Upper lobe of left lung (tissue), 6 donors: ENCODE measurements at places on chromosomes 7 and 10. TPM values are rescaled to one million over a fixed set of nuclear protein-coding genes. Genes with fewer than 3 reads are reported as not detected.

GRCh38 chr10:93991114-93991513 is 2.6 kb upstream of the PLCE1 start:
- H3K27ac ChIP-seq, result no peak overlapping the region
- no peak for DNase-seq
- peaks cover 18% of the 10 kb centered on the region for H3K4me1 ChIP-seq
- H3K36me3 ChIP-seq, result no peaks in the 10 kb centered on the region
- H3K4me3 ChIP-seq, result no peak overlapping the region

Gene COL28A1
- 4.3 TPM for total RNA-seq

DNA sequence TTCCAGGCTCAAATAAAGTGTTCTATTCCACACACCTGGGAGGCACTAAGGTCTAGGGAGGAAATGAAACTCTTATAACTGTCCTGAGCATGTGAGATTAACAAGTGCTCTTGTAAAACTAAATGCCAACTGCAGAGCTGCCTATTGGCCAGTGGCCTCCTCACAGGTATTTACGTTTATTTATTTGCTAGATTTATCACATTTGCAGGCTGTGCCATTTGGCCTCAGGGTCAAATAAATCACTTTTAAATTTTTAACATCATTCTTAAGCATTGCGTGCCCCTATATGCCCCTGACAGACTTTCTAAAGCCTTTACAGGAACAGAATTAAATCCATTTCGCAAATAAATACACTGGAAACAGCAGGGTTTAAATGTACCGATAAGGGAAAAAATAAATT is 381.8 kb upstream of the NFE2L3 start:
- no peak overlapping the region for H3K4me3 ChIP-seq
- no peaks in the 10 kb centered on the region for H3K27me3 ChIP-seq
- no peaks in the 10 kb centered on the region for H3K4me1 ChIP-seq
- H3K36me3 ChIP-seq, result no peaks in the 10 kb centered on the region
- no peak for DNase-seq

DNA sequence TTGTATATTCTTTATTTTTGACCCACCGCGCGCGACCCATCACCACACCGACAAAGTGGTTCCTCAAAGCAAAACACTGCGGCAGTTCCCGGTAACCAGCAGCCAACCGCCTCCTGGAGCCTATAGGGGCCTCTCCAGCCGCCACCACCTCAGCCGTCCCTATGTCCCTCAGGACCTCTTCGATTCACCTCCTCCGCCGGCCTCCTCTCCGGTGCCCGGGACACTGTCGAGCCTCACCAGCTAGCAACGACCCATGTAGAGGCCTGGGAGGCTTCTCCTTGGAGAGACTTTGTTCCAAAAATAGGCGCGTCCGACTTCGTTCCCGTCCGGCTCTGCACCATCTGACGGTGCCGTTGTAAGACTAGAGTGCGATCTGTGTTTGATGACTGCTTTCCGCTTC is 158.8 kb downstream of the HGF start:
- no peak for DNase-seq
- no peaks in the 10 kb centered on the region for H3K27me3 ChIP-seq
- H3K4me3 ChIP-seq, result no peak overlapping the region
- no peak overlapping the region for H3K27ac ChIP-seq

DNA sequence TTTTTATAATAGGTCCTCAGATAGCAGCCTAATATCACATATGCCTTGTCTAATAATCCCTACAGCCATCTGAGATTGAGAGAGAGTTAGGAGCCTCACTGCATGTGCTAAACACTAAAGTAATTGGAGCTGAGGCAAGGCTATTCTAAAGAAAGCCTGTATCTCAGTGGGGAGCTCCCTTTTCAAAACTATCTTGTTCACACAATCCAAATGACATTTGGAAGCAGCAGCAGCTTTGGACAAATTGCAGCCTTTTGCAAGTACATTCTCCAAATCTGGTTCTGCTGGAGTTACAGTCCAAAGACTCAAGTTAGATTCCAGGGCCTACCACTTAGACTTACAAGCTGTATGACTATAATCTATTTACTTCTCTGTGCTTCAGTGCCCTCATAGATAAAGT is 104.5 kb downstream of the MACC1 start:
- H3K4me1 ChIP-seq, result no peaks in the 10 kb centered on the region
- H3K27me3 ChIP-seq, result no peaks in the 10 kb centered on the region
- H3K4me3 ChIP-seq, result no peak overlapping the region
- no peaks in the 10 kb centered on the region for H3K36me3 ChIP-seq
- H3K27ac ChIP-seq, result no peak overlapping the region

DNA sequence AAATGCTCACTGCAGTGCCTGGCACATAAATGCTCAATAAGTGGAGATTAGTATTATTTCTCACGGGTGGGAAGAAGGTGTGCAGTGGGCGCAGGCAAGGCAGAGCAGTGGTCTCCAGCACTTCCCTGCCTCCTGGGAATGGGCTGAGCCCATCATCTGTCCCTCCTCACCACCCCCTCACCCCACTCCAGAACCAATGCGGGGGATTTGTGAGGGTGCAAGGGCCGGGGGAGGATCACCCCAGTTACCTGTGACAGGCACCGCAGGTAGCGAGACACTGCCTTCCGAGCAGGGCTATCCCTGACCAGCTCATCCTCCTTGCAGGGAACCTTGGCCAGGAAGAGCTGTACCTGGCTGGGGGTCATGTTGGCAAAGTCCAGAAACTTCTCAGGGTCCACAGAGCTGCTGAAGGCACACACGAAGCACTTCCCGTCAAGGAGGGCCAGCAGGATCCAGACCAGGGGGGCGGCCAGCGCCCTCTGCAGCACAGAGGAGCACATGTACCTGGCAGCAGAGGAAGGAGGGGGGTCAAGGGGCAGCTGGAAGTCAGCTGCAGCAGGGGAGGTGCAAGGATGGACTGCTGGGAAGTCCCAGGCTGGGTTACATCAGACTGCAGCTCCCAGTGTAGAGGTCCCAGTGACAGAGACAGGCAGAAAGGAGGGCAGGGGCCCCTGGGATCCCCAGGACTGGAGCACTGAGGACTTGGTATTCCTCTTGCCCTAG is 2.8 kb downstream of the CALHM3 start:
- DNase-seq, result no peak
- no peak overlapping the region for H3K27ac ChIP-seq
- no peaks in the 10 kb centered on the region for H3K36me3 ChIP-seq
- peaks cover 8% of the 10 kb centered on the region for H3K4me1 ChIP-seq

DNA sequence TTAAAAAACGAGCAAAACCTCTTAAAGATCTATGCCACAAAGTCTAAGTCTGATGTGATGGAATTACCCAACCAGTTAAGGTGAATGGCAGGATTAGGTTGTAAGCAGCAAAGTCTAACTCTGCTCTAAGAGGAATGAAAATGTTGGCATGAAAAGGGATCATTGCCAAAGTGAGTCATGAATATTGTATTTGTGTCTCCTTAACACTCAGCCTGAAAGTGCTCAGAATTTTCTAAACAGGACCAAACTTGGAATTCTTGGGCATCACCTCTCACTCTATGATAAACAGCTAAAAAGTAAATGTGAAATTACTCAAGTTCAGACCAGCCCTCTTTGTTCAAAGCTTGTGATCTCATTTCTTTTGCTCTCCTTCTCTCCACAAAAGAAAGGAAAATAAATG is 27.0 kb downstream of the PPP1R3A start:
- H3K4me1 ChIP-seq, result no peaks in the 10 kb centered on the region
- no peak for DNase-seq
- H3K4me3 ChIP-seq, result no peak overlapping the region
- no peaks in the 10 kb centered on the region for H3K36me3 ChIP-seq
- no peak overlapping the region for H3K27ac ChIP-seq

DNA sequence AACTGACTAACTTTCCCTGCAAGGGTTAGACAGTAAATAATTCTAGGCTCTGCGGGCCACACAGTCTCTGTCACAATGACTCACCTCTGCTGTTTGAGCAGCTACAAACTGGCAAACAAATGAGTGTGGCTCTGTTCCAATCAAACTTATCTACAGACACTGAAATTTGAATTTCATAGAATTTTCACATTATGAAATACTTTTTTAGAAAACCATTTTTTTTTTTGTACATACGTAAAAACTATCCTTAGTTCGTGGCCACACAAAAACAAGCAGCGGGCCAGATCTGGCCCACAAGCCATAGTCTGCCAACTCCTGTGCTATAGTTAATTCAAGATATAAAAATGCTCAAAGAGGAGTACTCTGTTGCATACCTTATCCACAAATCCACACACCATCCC is 32.6 kb downstream of the PIP4K2A start:
- peaks cover 45% of the 10 kb centered on the region for H3K4me1 ChIP-seq
- DNase-seq, result no peak
- H3K4me3 ChIP-seq, result no peak overlapping the region
- no peak overlapping the region for H3K27ac ChIP-seq
- H3K36me3 ChIP-seq, result no peaks in the 10 kb centered on the region

Gene GIMAP4
- total RNA-seq, result 40.9 TPM

Gene STOX1
- 0.23 TPM for total RNA-seq

DNA sequence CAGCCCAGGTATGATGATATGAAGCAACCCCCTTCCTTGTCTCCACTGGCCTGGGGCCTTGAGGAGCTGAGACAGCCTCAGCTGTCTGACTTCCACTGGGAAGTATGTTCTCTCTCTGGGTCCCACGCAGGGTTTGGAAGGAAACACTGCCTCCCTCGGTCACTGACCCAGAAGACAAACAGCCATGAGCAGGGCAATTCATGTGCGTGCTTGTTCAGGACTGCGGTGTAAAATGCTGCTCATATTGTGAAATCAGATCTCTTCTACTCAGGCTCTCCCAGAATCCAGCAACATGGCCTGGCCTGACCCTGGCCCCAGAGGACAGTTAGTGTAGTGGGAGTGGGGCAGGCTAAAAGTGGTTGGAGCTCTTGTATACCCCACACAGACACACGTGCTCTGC is 2.8 kb downstream of the CLCN1 start:
- no peaks in the 10 kb centered on the region for H3K36me3 ChIP-seq
- no peak overlapping the region for H3K4me3 ChIP-seq
- H3K4me1 ChIP-seq, result no peaks in the 10 kb centered on the region
- DNase-seq, result no peak
